Smooth muscle cell of the brain vasculature (primary cell): ENCODE measurements at places on chromosomes 7 and 10.
A peak's percentile ranks its signal among the peaks of the same experiment; 100 is the strongest.

DNA sequence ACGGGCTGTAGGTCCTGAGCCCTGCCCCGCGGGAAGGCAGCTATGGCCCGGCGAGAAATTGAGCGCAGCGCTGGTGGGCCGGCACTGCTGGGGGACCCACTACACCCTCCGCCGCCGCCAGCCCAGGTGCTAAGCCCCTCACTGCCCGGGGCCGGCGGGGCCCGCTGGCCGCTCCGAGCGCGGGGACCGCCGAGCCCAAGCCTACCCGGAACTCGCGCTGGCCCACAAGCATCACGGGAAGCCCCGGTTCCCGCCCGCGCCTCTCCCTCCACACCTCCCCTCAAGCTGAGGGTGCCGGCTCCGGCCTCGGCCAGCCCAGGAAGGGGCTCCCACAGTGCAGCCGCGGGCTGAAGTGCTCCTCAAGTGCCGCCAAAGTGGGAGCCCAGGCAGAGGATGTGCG is 5.5 kb upstream of the CACUL1 start:
- DNase-seq, result no peak

GRCh38 chr10:131943021-131943814 is 38.5 kb downstream of the BNIP3 start:
- no peak for DNase-seq

- no peak for DNase-seq
Measured at GRCh38 chr7:71173955-71174354, 42.0 kb downstream of the GALNT17 start.

GRCh38 chr7:15199482-15199881 is 296.9 kb upstream of the DGKB start:
- peak; percentile 26 for DNase-seq

DNA sequence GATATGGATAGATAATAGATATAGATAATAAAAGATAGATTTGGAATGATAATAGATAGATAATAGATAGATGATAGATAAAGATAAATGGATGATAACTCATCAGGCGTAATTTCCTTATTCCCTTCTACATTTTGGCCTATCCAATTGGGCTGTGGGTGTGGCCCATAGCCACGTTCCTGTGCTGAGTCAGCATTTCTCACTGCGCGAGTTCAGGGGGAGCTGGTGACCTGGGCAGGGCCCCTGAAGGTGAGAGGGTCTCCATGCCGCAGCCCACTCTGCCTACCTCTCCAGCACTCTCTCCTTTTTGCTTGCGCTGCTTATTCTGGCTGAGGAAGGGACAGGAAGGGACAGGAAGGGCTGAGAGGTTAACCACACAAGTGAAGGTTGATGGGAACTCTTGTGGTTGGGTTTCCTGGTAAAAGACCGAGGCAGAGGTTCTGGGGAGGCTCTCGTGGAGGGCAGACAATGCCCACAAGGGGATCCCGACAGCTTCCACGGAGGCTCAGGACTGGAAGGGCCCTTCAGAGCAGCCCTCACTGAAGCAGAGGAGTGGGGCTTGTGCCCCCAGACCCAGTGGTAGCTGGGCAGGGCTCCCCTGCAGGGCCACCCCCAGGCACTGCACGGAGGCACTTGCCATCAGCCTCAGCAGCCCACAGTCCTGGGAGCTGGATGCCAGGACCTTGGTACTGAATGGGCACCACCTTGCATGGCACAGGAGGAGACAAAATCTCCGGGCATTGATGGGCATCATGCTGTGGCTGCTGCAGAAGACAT is 247.3 kb upstream of the PITRM1 start:
- no peak for DNase-seq

DNA sequence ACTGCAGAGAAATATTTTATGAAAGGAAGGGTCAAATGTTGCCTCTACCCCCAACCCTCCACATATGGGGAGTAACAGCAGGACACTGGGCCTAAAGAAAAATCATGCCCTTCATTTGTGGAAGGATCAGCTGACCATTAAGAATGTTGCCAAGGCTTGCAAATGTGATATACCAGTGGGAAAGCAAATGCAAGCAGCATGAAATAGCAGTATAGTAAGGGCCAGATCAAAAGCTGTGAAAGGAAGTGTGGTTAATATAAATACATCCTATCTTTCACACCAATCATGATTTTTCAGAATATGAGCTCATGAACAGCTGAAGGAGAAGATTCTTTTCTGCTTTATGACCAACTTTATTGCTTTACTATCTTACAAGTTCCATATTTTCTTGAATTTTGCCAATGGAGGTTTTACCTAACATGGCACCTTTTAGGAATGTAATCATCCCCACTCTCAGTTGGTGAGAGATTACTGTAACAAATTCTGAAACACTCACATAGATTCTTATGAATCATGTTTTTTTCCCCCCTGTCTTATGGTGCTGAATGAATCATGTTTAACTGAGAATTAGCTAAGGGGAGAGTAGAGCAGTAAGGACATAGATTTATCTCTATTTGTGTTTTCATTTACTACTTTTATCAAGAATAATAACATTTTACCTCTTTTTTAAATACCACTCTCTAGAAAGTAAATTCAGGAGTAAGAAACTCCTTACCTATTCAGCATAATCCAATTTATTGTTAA is 12.1 kb upstream of the ATAD1 start:
- DNase-seq, result no peak

- DNase-seq, result peak; percentile 53
Measured at GRCh38 chr7:5704534-5704922, 76.9 kb downstream of the RNF216 start.

- no peak for DNase-seq
Measured at GRCh38 chr7:68313806-68314205, 1284.5 kb upstream of the AUTS2 start.

DNA sequence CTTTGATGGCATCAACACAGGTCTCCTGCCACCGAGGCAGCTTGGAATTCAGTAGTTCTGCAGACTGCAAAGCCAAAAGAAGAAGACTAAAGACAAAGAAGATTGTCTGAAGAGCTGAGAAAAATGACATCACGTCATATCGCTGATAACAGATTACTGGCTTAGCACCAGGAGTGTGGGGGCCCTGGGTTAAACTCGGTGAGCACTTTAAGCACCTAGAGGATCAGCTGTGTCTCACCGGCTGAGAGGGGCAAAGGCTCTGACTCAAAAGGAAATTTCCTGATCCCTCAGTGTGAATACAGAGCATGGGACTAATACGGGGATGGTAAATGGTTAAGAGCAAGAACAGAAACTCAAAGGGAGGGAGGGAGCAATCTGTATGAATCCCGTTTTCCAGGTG is 30.7 kb downstream of the BRI3 start:
- DNase-seq, result no peak

GRCh38 chr10:89250865-89251408 is 638 bp downstream of the LIPA start:
- DNase-seq, result no peak

DNA sequence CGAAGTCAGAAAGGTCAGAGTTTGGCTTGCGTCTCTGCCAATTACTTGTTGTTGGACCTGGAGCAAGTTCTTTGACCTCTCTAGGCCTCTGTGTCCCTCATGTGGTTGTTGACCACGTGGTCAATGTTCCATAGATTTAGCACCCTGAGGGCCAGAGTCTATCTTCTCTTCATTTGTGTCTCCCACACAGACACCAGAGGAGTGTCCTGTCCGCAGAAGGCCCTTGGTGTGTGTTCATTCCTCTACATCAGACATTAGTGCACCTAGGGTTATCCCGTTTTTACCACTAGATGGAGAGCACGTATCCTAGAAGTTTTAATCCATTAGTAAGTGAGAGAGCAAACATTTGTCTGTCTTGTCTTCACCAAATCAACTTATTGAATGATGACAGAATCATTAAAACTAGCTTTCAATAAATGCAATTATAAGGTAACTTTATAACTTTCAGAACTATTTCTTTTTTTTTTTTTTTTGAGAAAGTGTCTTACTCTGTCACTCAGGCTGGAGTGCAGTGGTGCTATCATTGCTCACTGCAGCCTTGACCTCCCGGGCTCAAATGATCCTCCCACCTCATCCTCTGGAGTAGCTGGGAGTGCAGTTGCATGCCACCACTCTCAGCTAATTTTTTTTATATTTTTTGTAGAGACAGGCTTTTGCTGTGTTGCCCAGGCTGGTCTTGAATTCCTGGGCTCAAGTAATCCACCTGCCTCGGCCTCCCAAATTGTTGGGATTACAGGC is 122.5 kb upstream of the ANKRD1 start:
- no peak for DNase-seq

DNA sequence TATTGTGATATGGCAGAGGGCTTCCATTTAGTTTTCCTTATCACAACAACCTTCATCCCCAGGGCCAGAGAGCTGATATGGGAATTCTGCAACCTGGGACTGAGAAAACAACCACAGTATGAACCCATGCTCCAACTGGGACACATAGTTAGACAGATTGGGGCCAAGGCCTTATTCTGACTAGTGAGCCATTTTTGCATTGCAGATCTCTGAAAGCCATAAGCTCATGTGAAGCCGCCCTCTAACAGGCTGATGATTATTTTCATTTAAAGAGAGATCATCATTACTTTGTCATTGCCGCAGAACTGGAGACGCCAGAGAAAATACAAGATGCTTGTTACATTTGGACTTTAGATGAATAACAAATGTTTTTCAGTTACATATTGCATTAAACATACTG is 791.7 kb upstream of the POM121L12 start:
- no peak for DNase-seq

- no peak for DNase-seq
Measured at GRCh38 chr7:3005257-3005656, 38.4 kb downstream of the CARD11 start.

DNA sequence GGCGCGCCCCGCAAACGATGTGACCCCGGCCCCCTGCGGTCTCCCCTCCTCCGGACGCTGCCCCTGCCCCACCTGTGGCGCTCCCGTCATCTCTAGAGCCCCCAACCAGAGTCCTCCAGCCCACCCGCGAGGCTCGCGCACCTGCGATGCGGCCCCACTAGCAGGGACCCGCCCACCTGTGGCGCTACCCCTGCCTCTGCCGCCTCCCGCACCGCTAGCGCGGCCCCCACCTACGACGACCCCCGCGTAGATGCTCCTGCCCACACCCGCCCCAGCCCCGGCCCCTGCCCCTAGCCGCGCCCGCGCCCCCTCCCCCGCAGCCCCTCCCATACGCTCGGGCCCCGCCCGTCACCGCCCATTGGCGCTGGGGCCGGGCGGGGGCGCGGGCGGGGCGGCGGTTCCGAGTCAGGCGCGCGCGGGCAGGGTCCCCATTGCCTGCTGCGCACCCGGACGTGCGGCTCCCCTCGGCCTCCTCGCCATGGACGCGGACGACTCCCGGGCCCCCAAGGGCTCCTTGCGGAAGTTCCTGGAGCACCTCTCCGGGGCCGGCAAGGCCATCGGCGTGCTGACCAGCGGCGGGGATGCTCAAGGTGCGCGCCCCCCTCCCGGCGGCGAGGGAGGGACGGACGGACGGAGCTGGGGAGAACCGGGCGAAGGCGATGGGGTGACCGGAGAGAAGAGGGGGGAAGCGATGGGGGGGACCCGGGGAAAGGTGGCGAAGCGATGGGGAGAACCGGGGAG is at the start of gene PFKP:
Gene PFKP (plus strand): TSS at position 431 of the 741 bp plus-strand sequence. CDS start 48 bp downstream, at position 479.
- no peak for DNase-seq

GRCh38 chr7:27861747-27862146 is 121.8 kb downstream of the TAX1BP1 start:
- no peak for DNase-seq

- DNase-seq, result no peak
Measured at GRCh38 chr7:134741907-134742635, 37.4 kb upstream of the CALD1 start.

DNA sequence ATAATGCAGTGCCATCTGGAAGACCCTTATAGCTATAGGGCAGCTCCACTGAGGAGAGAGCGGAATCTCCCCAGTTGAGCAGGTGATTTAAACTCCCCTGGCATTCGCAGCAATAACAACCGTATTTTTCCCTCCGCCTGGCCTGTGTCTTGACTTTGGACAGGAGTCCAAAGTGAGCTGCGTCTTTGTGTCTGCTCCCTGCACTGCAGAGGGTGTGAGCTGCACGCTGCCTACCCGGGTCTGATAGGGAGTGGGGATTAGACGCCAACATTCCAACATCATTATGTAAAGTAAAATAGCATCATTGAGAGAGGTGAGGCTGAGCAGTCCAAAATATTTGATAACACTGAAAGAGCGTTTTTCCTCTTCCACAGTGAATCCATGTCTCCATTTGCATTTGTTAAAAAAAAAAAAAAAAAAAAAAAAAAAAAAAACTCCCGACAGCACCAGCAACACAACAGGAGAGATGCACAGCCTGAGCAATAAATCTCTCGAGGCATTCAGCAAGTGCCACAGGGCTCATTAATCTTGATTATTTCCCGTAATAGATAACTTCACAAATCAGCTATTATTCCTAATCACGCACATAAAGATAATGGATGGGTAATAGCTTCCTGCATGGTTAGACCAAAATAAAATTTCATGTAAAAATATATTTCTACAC is 68.6 kb downstream of the CELF2 start:
- no peak for DNase-seq

- DNase-seq, result no peak
Measured at GRCh38 chr7:142855756-142856564, 1.1 kb downstream of the EPHB6 start.

- no peak for DNase-seq
Measured at GRCh38 chr7:116279217-116279616, 68.9 kb downstream of the TES start.

- DNase-seq, result no peak
Measured at GRCh38 chr10:71234004-71234894, 21.9 kb downstream of the UNC5B start.

DNA sequence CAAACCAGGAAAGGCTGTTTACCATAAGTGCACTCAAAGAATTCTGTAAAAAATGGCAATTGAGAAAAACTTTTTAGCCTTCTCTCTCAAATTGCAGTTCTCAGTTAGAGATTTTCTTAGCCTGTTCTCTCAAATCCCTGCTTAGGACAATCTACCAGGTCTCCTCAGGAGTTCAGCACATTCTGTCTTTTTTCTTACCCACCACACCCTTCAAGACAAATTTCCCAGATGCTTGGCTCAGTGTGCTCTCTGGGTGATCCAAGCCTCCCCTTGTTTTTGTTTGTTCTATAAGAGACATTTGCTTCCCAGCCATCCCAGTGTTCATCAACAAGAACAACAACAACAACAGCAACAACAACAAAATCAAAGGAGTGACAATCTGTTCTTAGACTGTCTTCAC is 87.3 kb downstream of the MACC1 start:
- DNase-seq, result no peak

DNA sequence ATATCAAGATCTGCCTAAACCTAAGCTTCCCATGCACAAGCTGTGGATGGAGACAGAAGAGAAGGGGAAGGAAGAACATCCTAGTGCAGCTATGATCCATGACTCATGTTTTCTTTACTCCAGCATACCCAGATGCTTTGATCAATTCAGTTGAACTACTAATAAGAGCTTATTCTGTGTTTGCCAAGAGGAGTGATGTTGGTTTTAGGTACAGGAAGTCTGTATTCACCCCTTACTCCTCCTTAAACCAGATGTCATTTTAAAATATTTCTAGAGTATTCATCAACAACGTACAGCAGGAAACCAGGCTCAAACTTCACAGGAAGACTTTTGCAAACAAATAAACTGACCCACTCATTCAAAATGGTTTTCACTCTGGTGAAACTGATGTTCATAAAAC is 29.2 kb downstream of the PANK1 start:
- DNase-seq, result peak; percentile 50

DNA sequence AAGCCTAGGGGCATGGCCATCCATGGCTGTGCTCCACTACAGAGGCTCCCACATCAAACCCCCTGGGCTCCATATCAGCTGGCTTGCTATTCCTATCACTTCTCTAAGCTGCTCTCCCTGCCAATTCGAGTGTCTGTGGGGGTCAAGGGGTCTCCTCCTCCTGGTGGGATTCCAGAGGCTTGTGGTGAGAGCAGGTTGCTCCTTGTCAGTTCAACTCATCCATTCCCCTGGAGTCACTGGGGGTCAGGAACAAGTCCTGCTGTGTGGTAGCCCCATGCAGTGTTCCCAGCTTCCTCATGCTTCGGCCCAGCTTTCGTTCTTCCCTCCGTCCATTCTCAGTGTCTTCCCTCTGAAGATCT is 86.6 kb upstream of the UNC5B start:
- DNase-seq, result no peak
